ENCODE measurements at places on chromosomes 12 and 14. TPM values are rescaled to one million over a fixed set of nuclear protein-coding genes. Genes with fewer than 3 reads are reported as not detected.

DNA sequence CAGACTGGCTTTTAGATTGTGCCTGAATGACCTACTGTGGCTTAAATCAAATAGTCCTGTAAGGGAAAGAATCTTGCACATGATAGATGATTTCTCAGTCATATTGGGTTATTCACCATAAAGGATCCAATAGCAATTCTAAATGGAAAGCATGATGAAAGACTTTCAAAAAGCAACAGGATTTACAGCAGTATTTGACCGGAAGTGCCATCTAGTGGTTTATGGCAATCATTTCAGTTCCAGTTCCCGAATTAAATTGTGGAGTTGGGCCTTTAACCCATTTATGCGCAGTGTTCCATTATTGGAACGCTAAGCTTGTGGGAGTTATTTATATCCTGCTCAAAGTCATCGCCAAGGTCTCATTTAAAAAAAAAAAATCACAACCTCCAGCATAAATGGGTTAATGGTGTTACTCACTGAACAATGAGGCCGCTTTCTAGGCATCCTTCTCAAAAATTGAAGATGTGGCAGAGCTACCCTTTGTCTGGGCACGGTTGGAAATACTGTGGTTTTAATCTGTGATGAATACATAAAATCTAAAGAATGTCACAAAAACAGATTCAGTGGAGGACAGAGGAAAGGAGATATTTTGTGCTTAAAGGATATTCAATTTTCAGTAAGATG is 60.8 kb upstream of the REP15 start:
- H3K27me3 ChIP-seq = no peaks in the 10 kb centered on the region
- H3K27ac ChIP-seq = no peak overlapping the region
- H3K36me3 ChIP-seq = peaks cover 30% of the 10 kb centered on the region
- peaks cover 7% of the 10 kb centered on the region for H3K4me1 ChIP-seq
- no peak for DNase-seq

- H3K27ac ChIP-seq = no peak overlapping the region
- peaks cover 15% of the 10 kb centered on the region for H3K4me1 ChIP-seq
- no peaks in the 10 kb centered on the region for H3K27me3 ChIP-seq
- DNase-seq = no peak
- H3K36me3 ChIP-seq = peaks cover 46% of the 10 kb centered on the region
- H3K4me3 ChIP-seq = no peak overlapping the region
These were observed 26.4 kb upstream of the DICER1 start for GRCh38 chr14:95183532-95184412.

GRCh38 chr14:95123891-95124579 is 33.3 kb downstream of the DICER1 start:
- H3K4me3 ChIP-seq = no peak overlapping the region
- H3K27ac ChIP-seq = no peak overlapping the region
- H3K27me3 ChIP-seq = no peaks in the 10 kb centered on the region

DNA sequence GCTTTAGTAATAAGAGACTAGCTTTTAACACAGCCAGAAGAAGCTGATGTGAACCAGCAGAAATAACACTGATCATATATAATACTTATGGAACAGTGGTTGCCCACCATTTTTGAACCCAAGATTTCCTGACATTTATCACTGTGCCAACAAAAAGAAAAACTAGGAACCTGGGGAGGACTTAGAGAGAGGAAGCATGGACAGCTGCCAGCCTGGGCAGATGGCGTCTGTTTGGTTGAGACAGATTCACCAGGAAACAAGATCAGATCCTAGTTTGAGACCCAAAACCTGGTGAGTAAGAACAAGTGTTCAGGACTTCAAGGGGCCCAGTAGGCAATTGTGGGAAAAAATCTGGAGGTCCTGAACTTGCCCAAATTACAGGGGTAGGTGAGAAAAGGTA is 95.3 kb downstream of the BICD1 start:
- H3K36me3 ChIP-seq = peaks cover 14% of the 10 kb centered on the region
- H3K4me3 ChIP-seq = no peak overlapping the region
- H3K4me1 ChIP-seq = peaks cover 8% of the 10 kb centered on the region

The LAG3 gene
- 3.8 TPM for total RNA-seq

- no peak for DNase-seq
- H3K36me3 ChIP-seq = peaks cover 11% of the 10 kb centered on the region
- no peak overlapping the region for H3K27ac ChIP-seq
These were observed 105.3 kb downstream of the GRIP1 start for GRCh38 chr12:66573605-66574004.

The RASSF9 gene
- 5.0 TPM for total RNA-seq

DNA sequence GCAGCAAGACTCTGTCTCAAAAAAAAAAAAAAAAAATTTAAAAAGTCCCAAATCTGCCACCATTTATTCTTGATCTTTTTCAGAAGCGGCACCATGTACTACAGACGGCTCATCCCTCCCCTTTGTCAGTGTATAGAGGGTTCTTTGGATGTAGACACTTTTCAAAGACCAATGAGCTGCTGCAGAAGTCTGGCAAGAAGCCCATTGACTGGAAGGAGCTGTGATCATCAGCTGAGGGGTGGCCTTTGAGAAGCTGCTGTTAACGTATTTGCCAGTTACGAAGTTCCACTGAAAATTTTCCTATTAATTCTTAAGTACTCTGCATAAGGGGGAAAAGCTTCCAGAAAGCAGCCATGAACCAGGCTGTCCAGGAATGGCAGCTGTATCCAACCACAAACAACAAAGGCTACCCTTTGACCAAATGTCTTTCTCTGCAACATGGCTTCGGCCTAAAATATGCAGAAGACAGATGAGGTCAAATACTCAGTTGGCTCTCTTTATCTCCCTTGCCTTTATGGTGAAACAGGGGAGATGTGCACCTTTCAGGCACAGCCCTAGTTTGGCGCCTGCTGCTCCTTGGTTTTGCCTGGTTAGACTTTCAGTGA is 6.5 kb upstream of the ACACB start:
- H3K27ac ChIP-seq = peak overlapping the region; percentile 95
- H3K4me3 ChIP-seq = peak overlapping the region; percentile 69
- DNase-seq = no peak

DNA sequence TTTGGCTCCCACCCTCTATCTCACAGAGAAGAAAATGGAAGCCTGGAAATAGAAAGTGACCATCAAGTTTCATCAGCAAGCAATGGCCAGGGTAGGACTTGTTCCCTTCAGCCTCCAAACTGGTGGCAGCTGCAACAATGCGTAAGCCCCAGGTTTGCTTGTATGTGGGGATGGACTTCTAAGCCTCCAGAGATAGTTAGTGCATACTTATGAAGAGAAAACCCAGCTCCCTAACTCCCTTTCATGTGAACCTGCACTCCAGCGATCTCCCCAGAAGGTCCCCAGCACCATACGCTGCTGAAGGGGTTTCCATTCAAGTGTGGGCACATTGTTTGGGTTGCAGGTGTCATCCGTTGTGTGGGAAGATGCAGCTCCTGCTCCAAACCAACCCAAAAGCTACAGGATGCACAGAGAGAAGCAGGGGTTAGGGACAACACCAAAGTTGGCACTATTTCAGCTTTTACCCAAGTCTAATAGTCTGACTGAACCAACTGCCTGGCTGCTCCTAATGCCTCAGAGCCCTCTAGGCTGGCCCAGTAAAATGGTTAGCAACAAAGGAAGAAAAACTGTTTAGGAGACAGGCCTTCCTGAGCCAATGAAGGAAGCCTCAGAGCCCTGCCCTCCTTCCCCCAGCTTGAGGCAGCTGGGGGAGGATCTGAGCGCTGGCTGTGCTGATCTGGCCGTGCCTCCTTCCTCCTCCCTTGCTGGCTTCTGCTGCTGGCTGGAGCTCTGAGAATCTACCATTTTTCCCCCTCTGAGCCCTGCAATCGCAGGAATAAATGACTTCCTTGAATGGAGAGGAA is 12.3 kb downstream of the ZFP36L1 start:
- no peaks in the 10 kb centered on the region for H3K36me3 ChIP-seq
- H3K27ac ChIP-seq = peak overlapping the region; percentile 96
- no peak overlapping the region for H3K4me3 ChIP-seq
- H3K27me3 ChIP-seq = no peaks in the 10 kb centered on the region
- peaks cover 35% of the 10 kb centered on the region for H3K4me1 ChIP-seq
- no peak for DNase-seq

GRCh38 chr14:99572173-99572999 is 31.6 kb downstream of the CCDC85C start:
- peak overlapping the region; percentile 100 for H3K27ac ChIP-seq
- DNase-seq = no peak
- H3K4me1 ChIP-seq = peaks cover 97% of the 10 kb centered on the region
- H3K27me3 ChIP-seq = no peaks in the 10 kb centered on the region

DNA sequence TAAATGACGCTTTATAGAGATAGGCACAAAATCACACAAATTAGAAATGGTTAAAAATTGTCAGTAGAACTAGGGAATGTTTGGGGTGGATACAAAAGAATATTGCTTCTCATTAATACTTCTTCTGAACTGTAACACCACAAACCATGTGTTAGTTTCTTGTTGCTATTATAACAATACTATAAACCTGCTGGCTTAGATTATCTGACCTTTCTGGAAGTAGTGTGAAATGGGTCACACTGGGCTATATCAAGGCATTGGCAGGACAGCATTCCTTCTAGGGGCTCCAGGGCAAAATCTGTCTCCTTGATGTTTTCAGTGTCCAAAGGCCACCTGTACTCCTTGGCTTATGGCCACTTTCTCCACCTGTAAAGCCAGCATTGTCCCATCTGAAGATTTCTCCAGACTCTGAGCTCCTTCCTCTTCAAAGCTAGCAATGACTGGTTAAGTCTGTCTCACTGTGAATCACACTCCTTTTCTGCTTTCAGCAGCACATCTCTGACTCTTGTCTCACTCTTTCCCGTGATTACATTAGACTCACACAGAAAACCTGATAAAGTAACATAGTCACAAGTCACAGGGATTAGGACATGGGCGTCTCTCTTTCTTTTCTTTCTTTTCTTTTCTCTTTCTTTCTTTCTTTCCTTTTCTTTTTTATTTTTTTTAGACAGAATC is 86.3 kb downstream of the SLC15A4 start:
- no peak for DNase-seq
- no peak overlapping the region for H3K4me3 ChIP-seq
- H3K27me3 ChIP-seq = peaks cover 2% of the 10 kb centered on the region
- no peaks in the 10 kb centered on the region for H3K4me1 ChIP-seq
- H3K36me3 ChIP-seq = no peaks in the 10 kb centered on the region

DNA sequence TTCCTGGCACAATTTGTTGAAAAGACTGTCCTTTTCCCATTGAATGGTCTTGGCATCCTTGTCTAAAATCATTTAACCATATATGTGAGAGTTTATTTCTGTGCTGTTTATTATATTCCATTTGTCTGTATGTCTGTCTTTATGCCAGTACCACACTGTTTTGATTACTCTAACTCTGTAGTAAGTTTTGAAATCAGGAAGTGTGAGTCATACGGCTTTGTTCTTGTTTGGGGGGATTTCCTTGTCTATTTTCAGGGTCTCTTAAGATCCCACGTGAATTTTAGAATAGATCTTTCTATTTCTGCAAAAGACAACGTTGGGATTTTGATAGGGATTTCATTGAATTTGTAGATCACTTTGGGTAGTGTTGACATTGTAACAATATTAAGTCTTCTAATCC is 88.5 kb downstream of the MYRFL start:
- peaks cover 18% of the 10 kb centered on the region for H3K4me1 ChIP-seq
- H3K36me3 ChIP-seq = peaks cover 3% of the 10 kb centered on the region
- no peak overlapping the region for H3K4me3 ChIP-seq
- H3K27me3 ChIP-seq = no peaks in the 10 kb centered on the region
